Gastroesophageal sphincter (tissue), 4 donors: ENCODE measurements at places on chromosomes 3 and 15.

DNA sequence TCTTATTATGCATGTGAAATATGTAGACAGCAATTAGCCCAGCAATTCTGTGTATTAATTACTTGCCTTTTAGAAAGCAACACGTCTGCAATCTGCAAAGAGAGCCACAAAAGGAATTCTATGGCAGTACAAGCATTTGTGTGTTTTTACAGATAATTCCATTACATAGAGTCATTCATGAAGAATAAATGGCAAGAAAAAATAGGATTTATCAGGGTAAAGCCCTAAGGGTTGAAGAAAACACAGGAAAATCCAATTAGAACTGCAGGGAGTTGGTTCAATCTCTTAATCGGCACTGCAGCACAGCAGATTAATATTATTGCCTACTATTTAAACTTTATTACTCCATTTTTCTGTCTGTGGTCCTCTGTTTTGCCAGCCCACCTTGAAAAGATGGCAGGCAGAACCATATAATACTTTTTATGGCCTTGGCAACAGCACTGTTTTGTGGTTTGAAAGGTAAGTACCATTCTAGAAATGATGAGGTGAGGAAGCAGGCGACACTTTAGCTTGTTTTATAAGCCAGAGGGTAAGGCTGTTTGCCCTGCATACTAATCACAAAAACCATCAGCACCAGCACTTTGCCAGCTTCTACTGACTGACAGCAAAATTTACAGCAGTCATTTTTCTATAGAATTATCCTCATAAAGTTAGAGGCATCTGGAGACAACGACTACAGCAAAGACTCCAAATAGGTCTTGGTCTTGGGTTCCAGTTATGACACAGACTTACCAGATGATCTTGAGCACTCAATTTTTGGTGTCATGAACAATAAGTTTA lies 638.2 kb upstream of the NAALADL2 start:
- no peak for ATAC-seq

GRCh38 chr15:44694416-44694815 lies 16.7 kb downstream of the PATL2 start:
- no peak for ATAC-seq

DNA sequence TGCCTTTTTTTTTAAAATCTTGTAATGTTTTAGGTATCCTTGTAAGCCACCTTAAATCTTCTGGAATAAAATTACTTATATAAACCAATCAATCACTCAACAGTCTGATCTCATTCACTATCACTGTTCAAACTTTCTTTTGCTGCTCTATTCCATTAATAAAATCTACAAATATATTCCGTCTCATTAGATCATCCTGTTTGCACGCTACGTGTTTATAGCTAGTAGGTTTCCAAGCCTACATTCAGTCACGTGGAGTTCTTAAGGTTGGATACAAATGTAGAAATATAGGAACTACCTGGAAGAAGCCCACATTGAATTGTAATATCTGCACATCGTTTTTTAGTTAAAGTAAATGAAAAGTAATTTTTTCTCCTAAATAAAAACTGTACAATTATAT lies 274.8 kb upstream of the CNTN4 start:
- no peak for ATAC-seq

DNA sequence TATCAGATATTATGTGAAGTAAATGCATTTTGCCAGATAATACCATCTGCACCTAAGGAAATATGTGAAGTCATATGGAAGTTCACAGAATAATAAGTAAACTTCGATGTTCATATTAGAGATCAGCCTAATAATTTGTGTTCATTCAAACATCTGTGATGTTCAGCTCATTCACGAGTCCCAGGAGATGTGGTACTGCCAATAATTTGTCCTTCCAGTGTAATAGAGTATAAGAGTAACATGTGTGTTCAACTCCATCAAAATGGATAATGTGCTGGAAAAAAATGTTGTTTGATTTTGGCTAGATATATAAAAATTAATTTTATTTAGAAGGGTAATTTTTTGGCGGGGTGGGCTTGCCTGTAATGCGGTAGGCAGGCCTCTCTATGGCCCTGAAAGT lies 75.4 kb upstream of the ARL6 start:
- no peak for ATAC-seq

GRCh38 chr15:101018016-101018415 lies 98.9 kb downstream of the LRRK1 start:
- no peak for ATAC-seq

- no peak for ATAC-seq
Observed at GRCh38 chr15:78272776-78273175, 8.4 kb downstream of the DNAJA4 start.

DNA sequence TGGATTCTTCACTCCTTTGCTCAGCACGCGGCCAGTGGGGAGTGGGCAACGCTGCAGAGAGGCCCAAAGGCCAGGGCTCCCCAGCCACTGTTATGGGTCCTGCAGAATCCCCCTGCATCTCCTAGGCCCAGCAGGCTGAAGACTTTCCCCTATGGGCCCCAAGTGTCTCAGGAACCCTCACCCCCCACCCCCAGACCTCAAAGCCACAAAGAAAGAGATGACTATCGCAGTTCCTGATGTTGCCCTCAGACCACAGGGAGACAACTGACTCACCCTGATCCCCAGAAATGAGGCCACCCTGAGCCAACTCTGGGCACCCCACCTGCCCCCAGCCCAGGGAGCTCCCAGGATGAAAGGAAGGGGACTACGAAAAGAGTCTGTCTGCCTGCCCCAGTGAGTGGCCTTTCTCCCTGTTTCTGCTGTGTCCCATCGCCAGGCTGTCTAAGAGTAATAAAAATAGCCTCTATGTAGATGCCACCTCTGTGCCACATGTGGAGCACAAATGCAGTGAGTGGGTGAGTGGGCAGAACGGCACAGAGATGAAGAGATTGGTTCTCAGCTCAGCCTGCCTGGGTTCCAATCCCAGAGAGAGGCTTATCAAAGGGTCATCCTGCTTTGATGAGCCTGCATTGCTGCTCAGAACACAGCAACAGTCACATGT lies 283.0 kb downstream of the UACA start:
- no peak for ATAC-seq

- ATAC-seq: no peak
Observed at GRCh38 chr3:104438706-104439105, 928.0 kb upstream of the ALCAM start.

- ATAC-seq: no peak
Observed at GRCh38 chr3:41600616-41601015, 361.3 kb downstream of the ULK4 start.

DNA sequence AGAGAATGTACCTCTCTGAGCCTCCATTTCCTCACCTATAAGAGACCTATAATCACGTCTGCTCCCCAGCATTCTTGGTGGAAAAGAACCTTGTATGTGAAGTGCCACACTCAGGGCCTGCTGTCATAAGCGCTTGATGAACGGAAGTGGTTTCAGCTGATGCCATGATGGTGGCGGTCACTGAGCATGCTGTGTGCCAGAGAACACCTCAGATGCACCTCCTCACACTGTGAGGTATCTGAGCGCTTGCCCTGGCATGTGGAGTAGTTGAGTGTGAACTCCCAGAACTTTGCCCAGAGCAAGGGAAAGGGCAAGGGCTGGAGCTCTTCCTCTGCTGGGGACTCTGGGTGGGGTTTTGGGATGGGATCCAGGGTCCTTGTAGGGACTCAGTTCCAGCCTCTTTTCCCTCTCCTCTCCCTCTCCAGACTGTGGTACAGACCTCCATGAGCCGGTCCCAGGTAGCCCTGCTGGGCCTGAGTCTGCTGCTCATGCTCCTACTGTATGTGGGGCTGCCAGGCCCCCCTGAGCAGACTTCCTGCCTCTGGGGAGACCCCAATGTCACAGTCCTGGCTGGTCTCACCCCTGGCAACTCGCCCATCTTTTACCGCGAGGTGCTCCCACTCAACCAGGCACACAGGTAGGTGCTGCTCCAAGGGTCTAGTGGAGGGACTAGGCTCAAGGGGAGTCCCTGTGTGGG lies 2.7 kb downstream of the ABHD14A start:
- no peak for ATAC-seq

DNA sequence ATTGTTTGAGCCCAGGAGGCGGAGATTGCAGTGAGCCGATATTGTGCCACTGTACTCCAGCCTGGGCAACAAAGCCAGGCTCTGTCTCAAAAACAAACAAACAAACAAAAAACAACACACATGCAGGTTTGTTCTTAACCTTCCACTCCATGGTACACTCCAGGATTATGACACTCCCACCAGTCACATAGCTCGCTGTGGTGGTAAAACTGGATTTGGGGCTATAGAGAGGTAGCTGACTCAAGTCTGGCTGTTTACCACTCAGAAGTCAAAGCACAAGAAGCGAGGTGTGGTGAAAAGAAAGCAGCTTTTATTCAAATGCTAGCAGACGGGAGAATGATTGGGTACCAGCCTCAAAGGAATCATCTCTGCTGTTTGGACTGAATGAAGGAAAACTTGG lies 49.0 kb upstream of the SIAH2 start:
- ATAC-seq: no peak

DNA sequence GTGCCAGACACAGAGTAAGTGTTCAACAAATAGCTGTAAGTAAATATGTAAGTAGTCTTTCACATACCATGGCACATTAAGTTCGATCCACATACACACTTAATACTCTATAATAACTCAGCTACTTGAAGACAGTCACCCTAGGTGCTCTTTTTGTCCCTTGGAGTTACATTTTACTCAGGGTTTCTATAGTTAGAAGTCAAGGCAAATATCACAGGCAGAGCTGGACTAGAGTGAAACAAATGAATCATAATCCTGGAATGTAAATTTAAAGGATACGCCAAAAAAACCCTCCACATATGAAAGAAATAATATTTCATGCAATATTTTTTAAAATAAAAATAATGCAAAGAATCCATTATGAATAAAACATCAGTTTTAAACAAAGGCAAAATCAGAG lies 461.8 kb downstream of the MAGI1 start:
- ATAC-seq: no peak

DNA sequence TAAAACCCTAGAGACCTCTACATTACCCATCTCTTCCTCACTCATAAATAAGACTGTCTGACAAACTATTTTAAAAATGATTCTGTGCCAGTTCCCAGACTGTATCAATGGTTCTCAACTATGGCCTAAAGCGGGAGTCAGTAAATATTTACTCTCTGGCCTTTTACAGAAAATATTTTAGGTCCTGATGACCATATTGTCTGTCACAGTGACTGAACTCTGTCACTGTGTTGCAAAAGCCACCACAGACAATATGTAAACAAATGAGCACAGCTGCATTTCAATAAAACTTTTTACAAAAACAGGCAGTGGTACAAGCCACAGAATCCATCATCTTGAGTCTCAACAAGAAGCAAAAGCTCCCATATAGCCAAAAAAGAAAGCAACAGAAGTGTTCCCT lies 45.4 kb downstream of the PLOD2 start:
- ATAC-seq: no peak

DNA sequence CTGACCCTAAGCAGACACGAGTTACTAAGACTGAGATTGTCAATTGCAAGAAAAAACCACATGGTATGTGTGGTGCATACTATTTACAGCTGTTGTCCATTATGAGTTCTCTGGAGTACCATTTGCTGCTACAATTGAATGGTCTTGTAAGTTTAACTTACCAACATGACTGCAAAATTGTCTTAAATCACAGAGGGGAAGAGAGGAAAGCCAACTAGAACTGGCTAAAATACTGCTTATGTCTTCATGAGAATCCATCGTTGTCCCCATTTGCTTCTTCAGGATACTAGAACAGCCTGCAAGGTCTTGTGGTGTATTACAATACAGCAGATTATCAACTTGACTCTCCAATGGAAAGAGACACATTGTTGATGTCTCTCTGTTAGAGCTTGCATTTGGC lies 313.2 kb downstream of the AGBL1 start:
- ATAC-seq: no peak

DNA sequence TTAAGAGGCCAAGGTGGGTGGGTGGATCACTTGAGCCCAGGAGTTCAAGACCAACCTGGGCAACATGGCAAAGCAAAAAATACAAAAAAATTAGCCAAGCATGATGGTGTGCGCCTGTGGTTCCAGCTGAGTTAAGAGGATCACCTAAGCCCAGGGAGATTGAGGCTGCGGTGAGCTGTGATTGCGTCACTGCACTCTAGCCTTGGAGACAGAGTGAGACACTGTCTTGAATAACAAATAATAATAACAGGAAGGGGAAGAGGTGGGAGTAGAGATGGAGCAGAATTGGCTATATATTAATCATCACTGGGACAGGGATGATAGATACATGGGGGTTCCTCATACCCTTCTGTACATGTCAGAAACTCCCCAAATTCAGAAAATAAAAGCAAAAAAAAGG lies 23.8 kb upstream of the NMB start:
- no peak for ATAC-seq

GRCh38 chr15:55334371-55334770 lies 15.3 kb downstream of the PIGB start:
- ATAC-seq: no peak

GRCh38 chr3:14794435-14794834 lies 24.3 kb upstream of the FGD5 start:
- no peak for ATAC-seq

DNA sequence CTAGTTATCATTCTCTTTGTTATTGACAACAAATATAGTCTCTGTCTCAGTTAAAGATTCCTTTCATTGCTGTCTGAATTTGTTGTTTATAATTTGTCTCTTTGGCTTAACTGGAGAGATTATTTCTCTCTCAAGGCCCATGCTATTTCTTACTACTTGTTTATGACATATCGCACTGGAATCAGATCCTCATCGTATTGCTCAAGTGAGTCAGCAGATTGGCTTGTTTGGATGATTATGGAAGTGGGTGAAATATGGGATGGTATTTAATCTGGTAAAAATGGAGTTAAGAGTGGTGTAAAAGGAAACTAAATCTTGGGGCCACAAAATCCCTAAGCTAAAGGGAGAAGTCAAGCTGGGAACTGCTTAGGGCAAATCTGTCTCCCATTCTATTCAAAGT lies 613.1 kb downstream of the SI start:
- ATAC-seq: no peak

- no peak for ATAC-seq
Observed at GRCh38 chr15:29570121-29570947, 251.9 kb downstream of the TJP1 start.

DNA sequence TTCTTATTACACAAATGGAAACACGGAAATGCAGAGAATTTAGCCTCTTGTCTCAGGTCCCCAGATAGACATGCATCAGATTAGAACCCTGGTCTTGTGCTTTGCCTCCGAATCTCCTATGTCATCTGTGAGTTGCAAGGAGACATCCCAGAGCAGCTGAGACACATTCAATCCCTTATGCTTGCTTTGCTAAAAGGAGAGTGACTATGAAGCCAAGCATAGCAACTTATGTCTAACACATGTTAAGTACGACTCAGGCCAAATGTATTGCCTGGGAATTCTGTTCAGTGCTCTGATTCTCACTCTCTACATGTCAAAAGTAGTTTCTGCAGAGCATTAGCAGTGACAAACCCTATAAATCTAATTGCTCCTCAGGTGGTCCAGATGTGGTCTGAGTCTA lies 30.6 kb upstream of the LRRC3B start:
- no peak for ATAC-seq

- no peak for ATAC-seq
Observed at GRCh38 chr3:102741694-102742093, 306.9 kb downstream of the ZPLD1 start.

DNA sequence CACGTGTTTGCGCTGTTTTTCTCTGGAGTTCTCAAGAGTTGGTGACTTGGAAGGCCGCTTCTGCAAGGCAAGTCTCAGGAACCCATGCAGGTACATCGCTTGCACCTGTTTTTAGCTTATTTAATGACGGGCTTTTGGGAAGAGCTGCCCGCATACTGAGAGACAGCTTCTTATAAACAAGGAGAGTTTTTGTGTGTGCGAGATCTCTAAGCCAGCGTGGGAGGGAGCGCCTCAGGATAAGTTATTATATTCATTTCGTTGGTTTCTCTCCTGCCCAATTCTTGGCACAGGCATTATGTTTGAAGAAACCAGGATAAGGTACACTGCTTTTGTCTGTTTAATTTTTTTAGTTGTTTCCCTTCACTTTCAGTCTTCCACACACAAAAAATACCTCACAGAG lies 11.4 kb upstream of the SACM1L start:
- no peak for ATAC-seq

GRCh38 chr15:60212536-60212935 lies 185.2 kb downstream of the ANXA2 start:
- ATAC-seq: no peak
